ENCODE measurements at places on chromosomes 3 and 15. TPM values are rescaled to one million over a fixed set of nuclear protein-coding genes. Genes with fewer than 3 reads are reported as not detected.
A peak's percentile ranks its signal among the peaks of the same experiment; 100 is the strongest.

- no peak for DNase-seq
These were observed 17.3 kb upstream of the CDCP1 start for GRCh38 chr3:45163481-45163880.

- DNase-seq: no peak
These were observed 127.1 kb downstream of the SV2B start for GRCh38 chr15:91227117-91227516.

Gene GASK1A
- not detected for total RNA-seq

Gene RCN2
- total RNA-seq: 31.8 TPM

DNA sequence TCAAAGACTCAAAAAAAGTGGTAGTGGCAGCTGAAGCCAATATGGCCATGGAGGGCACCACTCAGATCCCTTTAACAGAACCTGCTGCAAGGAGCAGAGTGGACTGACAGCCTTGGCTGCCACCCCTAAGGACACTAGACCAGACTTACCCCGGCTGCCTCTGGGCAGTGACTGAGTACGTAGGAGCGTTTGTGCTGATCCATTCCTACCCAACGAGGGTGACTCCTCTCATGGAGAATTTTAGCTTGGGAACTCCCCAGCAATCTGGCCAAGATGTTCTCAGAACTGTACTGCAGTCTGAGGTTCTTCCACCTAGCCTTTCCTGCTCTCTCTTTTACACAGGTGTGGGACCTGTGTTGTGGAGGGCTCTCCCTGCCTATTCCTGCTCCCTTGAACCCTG is 22.1 kb downstream of the CLEC3B start:
- DNase-seq: no peak

DNA sequence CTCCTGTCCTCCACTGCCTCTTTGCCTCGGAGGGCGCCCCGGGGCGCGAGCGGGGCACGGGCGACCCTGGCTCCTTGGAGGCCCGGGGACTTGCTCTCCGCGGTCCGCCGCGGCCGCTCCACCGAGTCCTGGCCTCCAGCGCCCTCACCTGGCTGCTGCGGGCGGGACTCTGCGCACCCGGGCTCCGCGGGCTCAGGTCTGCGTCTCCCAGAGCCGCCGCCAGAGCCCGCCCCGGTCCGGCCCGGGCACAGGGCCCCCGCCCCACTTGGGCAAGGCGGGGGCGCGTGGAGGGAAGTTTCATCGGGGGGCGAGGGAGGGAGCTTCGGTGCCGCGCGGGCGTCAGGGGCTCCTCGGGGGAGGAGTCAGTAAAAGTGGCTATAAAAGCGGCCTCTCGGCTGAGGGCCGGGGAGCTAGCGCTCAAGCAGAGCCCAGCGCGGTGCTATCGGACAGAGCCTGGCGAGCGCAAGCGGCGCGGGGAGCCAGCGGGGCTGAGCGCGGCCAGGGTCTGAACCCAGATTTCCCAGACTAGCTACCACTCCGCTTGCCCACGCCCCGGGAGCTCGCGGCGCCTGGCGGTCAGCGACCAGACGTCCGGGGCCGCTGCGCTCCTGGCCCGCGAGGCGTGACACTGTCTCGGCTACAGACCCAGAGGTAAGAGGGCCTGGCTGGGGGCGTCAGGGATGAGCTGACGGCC is at the start of gene CEMIP:
CEMIP (plus strand) TSS at position 407 of the 694 bp plus-strand sequence. CDS start 94,510 bp downstream, outside the sequence.
- DNase-seq: peak; percentile 59

Gene P3H2
- not detected for total RNA-seq

DNA sequence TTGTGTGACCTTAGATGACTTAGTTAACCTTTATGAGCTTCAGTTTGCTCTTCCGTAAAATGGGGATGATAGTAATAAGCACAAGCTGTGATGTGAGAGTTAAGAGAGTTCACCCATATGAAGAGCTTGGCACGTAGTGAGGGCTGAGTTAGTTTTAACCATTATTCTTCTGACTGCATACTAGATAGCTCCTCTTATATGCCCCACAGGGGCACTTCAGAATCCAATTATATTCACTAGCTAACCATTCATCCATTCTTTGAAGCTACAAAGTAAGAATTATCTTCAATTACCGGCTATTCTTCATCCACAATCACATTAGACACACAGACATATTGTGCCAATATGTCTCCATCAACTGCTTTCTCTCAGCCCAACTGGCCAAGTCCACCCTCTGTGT is 159.0 kb upstream of the STT3B start:
- no peak for DNase-seq

DNA sequence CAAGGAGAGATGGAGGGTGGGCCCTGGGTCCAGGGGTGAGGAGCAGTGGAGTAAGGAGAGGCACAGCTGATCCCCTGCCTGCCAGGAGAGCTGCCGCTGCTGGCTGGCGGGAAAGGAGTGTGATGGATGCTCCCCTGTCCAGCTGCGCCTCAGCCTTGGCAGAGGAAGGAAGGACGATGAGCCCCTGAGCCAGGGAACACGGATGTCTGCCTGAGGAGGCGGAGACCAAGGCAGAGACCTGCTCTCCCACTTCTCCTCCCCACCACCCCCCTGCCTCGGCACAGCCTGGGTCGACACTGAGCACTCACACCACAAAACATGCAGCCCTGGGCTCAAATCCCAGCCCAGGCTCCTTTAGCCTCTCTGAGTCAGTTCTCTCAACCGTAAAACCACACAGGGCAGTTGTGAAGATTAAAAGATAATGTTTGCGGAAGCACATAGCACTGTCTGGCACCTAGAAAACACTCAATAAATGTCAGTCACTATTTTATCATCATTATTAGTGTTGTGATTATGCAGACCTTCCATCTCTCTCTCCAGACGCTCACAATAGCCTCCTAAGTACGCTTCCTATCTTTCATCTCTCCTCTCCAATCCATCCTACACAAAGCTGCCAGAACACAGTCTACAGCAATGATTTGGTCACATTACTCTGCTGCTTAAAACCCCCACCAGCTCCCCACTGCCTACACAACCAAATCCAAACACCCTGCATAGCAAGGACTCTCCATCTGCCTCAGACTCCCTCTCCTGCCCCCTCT is 52.2 kb downstream of the SEMA5B start:
- peak; percentile 39 for DNase-seq

Gene ARID3B
- total RNA-seq: 40.1 TPM

DNA sequence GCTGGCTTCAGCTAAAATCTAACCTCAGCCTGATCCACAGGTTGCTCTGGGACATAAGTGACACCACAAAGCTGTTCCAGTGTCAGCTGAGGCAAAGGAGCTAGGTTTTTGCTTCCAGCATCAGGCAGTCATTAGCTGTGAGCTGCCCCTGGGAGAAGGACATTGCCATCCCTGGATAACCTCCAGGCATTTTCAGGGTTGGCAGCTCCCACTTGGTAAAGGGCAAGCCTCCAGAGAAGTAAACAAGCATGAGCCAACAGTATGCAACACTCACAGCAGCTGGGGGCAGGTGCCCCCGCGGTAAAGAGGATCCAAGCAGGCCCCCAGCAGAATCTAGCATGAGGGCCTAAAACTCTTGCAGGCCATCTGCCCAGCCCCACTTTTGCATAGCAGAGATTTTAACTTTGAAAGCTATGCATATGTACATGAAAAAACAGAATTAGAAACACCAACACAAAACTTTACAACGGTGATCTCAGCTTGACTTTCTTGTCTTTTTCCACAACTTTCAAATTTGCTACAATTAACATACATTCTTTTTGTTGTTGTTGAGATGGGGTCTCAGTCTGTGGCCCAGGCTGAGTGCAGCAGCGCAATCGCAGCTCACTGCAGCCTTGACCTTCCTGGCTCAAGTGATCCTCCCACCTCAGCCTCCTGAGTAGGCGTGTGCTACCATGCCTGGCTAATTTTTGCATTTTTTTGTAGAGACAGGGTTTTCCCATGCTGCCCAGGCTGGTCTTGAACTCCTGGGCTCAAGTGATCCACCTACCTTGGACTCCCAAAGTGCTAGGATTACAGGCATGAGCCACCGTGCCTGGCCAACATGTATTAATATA is 83.8 kb upstream of the TPM1 start:
- DNase-seq: no peak

Gene IGF1R
- 9.1 TPM for total RNA-seq

- DNase-seq: no peak
These were observed 1041.7 kb downstream of the AGBL1 start for GRCh38 chr15:87121336-87121735.

Gene SLC24A5
- not detected for total RNA-seq

DNA sequence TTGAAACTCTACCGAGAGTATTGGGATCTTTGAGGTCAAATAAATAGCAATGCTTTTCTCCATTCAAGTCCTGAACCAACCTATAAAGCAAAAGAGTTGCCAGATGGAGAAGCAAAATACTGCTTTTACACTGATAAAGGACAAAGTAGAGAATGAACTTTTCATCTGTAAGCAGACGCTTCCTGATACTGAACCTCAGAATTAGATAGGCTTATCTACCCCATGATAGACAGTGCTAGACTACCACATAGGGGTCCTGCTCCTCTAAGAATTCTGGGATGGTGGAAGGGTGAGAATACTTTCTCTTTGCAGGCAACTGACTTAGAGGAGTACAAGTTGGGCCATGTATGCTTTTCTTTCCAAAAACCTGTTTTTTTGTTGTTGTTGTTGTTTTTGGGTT is 9.5 kb downstream of the SAXO2 start:
- DNase-seq: no peak

Gene LRRC2
- 0.11 TPM for total RNA-seq

DNA sequence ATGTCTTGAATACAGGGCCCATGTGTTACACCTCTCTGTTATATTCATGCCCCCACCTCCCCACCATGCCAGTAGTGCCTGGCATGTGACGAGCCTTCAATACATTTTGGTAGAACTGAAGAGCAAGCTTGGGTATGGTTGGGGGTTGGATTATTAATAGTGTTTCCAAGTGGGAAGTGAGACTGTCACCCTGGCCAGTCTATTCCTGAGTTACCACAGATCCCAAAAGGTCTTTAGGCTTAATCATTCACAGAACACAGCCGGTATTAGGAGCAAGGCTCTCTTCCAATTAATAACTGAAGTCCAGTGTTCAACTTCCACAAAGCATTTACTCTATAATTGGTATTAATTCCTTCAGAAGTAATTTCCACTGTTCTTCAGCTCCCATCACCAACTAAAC is 231.9 kb upstream of the LRTM1 start:
- DNase-seq: no peak

DNA sequence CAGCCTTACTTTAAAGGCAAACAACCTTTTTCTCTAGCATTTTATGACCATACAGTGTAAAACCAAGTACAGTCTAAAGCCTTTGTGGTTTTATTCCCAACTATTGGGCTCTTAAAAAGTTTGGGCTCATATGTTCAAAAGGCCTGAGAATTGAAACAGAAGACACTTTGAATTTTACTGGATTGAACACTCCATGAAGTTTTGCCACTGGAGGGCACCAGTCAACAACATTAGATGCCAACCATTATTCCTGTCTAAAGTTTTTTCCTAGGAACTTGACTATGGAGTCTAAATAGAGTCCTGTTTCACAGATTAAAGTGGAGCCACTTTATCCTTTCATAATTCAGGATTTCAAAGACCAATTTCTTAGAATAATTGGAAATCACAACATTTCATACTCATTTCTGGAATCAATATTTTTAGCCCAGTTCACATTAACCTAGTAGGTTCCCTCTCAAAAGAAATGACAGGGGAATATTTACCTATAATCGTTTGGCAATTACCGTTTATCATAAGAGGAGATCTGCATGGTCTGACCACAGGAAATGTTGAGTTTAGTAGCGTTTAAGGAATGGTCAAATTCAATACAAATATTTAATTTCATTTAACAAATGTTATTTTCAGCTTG is 244.1 kb upstream of the PDZRN3 start:
- no peak for DNase-seq

DNA sequence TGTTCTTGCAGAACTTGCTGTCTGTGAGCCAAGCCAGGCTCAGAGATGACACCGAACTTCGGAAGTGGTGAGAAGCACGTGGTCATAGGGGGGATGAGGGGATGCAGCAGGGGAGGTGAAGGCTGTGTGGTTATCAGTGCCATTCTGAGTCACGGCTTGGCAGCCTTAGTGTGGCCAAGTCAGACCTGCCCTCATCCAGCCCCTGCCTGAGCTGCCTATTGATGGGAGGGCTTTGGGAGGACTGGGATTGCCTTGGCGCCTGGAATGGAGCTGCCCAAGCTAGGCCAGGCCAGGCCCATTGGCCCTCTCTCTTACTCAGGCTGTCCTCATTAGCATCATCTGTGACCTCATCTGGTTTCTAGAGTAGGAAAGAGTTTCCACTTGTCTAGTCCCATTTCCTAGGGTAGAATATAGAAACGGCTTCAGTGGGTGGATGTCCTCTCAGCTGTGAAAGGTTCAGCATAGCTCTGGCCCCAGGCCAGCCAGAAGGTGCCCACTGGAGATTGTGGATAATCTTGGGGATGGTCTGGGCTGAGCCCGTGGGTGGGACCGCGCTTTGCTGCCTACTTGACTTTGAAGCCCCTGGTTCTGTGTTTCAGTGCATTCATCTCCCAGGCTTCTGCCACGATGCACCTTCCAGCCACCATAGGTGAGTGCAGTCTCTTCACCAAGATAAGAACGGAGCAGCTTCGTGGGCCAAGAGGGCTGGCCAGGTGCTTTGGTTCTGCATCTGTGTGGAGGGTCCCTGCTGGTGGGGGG is 7.2 kb downstream of the FAH start:
- no peak for DNase-seq

DNA sequence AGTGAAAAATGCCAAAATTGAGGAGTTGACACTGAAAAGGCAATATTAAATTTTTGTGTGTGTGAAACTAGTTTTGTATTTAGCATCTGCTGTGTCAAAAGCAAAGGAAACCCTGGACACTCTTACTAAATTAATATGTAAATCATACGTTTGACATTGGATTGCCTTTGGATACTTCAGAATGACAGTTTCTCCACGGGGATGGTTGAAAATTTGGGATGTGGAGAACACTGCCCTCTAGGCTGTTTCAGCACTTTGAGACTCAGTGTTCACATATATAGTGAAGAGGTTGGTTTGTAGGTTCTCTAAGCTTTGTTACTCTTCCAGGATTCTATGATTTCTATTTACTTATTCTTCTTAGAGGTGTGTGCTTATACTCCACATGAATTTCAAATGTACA is 3.0 kb downstream of the ROBO2 start:
- no peak for DNase-seq

DNA sequence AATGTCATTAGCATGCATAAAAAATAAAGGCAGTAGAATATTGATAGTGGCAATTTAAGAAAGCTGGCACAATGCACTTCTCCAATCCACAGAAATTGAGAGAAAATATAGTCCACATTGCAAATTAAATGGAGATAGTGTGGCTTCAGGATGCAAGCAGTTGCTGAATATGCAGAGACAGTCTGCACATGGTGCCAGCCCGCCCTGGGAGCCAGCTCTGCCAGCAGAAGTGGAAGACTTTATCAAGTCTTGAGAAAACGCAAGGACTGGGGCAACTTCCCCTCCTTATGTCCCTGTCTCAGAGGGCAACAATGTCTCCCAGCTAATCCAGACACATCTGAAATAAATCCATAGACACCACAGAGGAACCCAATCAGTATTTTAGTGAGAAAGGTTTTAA is 57.2 kb downstream of the MB21D2 start:
- no peak for DNase-seq

Gene TJP1
- not detected for total RNA-seq

Gene LTF
- total RNA-seq: not detected

GRCh38 chr3:139204728-139205127 is 139.1 kb upstream of the MRPS22 start:
- DNase-seq: no peak
